ENCODE measurements at places on chromosomes 4 and X.

DNA sequence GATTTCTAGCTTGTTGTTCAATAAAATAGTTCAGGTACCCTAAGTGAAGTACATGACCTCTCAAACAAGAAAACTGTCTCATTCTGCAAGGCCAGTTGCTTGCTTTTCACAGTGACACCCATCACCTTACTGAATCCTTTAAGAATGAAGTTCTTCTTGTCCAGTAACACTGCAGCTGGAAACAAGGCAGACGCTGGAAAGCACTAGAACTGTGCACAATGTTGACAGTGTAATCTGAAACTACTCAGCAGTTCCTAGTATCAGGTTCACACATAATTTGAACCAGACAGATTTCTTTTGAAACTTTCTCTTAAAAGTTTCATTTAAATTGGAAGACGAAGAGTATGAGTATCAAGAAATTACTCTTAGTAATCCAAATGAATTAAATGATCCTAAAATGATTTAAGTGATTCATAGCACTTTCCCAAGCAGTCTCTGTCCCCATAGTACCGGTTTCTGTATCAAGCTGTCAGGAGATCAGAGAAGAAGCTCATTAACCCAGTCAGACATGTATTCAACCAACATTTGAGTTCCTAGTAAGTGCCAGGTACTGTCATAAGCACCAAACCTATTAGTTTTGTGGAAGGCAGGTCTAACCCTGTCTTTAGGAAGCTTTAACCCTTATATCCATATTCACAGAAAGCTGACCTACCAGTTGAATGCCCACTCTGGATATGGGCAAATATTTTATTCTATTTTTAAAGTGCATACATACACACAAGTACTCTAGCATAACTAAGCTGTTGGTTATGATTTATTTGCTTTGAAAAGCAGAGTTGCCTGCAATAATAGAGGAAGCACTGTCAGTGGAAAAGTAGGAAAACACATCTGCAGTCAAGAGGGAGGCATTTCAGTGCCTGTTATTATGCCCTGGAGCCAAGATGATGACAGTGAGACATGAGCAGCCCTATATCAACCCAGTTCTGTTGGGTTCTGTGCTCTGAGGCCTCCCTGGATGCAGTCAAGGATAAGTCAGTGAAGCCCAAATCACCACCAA, 63.6 kb downstream of the PALLD start:
- no peak for DNase-seq

- no peak for DNase-seq
These were observed 122.7 kb downstream of the TMEM164 start for GRCh38 chrX:110125446-110126162.

DNA sequence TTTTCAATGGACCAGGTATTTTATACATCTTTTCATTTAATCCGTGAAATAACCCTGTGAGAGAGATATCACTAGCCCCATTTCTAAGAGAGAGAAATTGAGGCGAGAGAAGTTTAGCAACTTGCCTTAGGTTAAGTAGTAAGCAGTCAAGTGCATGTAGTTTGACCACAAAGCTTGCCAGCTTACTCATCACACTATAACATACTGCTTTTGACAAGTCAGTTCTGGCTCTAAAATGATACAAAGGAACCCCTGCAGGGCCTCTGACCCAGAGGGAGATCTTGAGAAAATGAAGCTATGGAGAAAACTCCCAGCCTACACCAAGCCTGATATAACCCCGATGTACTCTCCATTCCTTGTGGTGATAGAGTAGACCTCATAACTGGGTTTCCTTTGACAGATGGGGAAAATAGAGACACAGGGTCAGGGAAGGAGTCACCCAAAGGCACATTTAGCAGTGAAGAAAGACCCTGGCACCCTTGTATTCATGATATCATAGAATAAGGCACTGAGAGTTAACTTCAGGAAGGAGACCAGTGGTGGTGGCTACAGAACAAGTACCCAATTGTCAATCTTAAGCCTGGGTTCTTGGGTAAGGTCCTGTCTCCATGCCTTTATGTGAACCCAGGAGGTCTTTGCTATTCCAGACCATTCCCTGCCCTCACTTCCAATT, 60.2 kb upstream of the MSN start:
- no peak for DNase-seq

GRCh38 chr4:169420291-169420690, 149.5 kb upstream of the SH3RF1 start:
- DNase-seq = no peak

DNA sequence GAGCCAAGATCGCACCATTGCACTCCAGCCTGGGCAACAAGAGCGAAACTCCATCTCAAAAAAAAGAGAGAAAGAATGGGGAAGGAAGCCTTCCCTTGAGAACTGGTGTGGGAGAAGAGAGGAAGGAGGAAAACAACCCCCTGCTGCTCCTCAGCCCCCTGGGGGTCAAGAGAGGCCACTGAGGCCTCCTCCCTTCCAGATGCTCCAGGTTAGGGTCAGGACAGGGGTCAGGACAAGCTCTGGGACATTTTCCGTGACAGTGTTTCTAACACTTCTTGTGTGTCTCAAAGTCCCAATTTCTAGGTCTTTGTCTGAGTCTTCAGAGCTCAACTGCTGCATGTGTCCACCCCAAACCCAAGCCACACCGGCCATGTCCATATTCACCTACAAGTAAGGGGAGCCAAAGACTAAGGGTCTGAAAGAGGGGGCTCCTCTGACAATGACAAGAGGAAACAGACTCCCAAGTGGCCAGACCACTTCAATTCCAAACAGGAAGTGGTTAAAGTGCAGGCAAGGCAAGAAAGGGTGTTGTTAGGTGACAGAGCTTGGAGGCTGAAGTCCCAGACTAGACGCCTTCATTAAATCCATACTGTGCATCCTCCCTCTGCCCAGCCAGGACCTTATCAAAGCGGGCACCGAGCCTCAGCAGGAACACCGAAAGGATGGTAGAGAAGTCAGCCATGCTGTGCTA, 8.3 kb downstream of the L1CAM start:
- DNase-seq = no peak

DNA sequence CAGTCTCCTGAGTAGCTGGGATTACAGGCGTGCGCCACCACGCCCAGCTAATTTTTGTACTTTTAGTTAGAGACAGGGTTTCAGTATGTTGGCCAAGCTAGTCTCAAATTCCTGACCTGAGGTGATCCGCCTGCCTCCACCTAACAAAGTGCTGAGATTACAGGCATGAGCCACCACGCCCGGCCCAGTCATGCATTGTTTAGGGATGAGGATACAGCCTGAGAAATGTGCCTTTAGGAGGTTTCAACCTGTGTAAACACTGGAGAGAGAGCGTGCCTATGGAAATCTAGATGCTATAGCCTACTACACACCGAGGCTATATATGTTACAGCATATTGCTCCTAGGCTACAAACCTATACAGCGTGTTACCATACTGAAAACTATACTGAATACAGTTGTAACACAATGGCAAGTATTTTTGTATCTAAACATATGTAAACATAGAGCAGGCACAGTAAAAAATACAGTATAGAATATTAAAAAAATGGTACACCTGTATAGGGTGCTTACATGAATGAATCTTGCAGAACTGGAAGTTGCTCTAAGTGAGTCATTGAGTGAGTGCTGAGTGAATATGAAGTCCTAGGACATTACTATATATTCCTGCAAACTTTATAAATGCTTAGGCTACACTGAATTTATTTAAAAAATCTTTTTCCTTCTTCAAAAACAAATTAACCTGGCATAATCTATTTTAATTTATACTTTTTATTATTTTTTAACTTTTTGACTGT, 588.2 kb upstream of the ADGRL3 start:
- DNase-seq = no peak

DNA sequence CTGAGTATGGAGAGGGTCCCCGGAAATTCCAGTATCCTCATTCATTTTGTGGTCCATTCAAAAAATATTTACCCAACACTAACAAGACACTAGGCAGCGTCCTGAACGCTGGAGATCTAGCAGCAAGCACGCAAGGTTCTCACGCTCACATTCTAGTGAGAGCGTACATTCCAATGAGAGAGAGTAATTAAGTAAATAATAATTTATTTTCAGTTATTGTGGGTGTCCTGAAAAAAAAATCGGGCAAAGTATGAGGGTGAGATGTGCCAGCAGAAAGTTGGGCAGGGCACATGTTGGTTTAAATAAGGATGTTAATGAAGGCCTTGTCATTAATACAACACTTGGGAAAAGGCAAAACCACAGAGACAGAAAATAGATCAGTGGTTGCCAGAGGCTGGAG, 4.0 kb upstream of the TMEM156 start:
- no peak for DNase-seq
